ENCODE measurements at places on chromosomes 1 and 21.

DNA sequence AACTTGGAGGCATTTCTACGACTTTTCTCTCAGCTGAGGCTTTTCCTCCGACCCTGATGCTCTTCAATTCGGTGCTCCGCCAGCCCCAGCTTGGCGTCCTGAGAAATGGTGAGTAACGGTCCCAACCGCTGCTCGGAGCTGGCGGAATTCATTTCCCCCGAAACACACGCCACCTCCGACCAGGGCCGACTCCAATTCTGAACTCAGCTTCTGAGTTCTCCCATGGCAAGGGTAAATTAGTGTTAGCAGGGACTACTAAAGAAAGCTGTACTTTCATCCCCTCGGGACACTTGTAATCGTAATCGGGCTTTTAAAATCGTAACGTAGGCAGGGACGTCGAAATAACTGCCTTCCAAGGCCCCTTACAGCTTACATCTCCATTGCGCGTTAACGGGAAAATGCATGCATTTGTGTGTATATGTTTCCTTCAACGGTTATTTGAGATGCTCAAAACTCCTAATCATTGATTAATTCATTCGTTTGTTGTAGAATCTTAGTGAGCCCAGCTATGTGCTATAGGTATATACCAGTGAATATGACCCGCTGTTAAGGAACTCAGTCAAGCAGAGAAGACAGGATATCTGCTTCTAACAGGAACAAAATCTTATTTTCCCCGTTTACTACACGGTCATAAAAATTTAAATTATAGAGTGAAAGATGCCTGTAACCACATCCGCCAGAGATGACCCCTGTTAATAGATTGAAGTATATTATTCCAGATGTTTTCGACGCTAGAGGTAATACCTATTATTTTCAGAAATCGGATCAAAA, 472 bp downstream of the DTL start:
- DNase-seq, result no peak

- DNase-seq, result no peak
Measured at GRCh38 chr1:228141226-228142044, 1.4 kb downstream of the GUK1 start.

GRCh38 chr1:90341516-90341915, 346.6 kb downstream of the ZNF326 start:
- DNase-seq, result no peak

- DNase-seq, result no peak
Measured at GRCh38 chr21:36902793-36903192, 63.7 kb downstream of the HLCS start.

DNA sequence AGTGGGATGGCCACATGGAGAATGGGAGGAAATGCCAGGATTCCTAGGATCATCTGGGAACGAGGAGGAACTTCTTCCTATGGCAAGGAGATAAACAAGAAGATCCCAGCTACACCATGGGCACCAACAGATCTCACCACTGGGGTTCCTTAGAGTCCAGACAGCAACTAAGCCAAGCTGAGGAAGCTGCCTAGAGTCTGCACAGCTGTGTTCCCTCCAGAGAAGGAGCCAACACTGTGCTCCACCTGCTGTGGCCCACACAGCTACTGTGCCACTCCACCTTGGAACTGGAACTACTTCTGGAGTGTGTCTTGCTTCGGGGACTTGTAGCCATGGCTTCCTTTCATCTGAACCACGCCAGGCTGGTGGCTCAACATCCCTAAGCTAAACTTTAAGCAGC, 6.0 kb downstream of the IFNAR1 start:
- no peak for DNase-seq

Measured in NCI-H460 (cell line).